ENCODE measurements at places on chromosomes 7 and 10.

DNA sequence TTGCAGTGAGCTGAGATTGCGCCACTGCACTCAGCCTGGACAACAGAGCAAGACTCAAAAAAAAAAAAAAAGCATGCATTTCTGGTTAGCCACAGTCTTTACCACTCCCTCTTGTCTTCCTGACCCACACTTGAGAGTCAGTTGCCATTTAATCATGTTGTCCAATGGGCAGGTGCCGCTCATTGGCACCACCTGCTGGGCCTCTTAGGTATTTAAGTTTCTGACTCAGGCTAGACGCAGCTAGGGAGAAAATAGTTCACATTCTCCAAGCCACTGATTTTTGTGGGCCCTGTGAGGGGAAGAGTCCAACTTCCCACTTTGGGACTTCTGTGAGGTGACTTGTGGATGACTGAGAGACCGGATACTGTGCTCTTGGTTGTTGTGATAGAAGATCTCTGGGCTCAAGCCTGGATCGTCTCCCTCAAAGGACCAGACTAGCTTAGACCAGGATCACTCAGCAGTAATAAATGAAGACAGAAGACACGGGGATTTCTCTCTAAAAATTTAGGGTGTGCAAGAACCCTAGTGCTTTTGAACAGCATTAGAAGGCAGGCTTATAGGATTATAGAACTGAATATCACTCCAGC is 26.8 kb upstream of the SORCS3 start:
- DNase-seq, result no peak

DNA sequence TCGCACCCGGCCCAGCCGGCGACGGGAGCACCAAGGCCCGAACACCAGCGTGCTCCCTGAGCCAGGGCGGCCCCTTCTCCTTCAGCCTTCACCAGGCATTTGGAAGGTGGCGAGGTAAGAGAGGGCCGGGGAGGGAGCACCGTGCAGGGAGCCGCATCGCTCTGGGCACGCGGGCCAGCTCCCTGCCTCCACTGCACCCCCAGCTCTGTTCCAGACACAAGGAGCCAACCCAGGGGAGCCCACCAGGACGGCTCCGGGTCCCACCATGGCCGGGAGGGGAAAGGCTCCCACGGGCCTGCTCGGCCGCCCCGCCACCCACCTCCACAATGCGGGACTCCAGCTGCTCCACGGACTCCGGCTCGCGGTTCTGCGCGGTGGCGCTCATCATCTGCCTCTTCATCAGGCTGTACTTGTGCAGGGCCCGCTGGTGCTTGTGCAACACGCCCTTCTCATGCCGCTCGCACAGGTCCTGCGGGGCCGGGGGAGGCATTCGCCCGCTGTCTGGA is 15.1 kb downstream of the NUDT1 start:
- no peak for DNase-seq

- no peak for DNase-seq
These were observed 8.1 kb downstream of the ARHGAP12 start for GRCh38 chr10:31920538-31920937.

DNA sequence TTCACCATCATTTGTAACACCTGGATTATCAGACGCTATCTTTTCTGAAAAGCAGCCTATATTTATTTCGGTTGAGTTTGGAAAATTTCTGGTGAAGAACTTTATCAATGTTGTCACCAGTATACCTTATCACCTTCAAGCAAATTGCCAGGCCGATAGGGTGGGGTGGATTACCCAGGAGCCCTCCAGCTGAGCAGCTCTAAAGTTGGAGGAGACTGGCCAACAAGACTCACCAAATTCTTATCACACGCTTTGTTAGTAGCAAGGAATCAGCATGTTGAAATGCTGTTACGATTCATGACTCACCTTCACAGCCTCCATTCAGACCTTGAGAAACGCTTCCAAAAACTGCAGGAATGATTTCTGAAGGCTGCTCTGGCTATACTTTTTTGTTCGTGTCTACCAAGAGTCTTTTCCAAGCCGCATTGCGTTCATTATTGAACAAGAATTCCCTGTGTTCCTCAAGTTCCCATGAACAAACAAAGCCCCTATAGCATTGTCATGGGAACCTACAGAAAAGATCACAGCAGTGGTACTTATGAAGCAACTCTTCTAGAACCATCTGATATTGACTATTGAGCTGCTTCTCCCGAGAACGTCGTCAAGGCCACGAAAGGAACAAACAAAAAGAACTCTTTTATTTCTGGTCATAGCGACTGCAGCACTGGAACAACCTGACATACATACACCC is 291.4 kb downstream of the SFMBT2 start:
- DNase-seq, result no peak

DNA sequence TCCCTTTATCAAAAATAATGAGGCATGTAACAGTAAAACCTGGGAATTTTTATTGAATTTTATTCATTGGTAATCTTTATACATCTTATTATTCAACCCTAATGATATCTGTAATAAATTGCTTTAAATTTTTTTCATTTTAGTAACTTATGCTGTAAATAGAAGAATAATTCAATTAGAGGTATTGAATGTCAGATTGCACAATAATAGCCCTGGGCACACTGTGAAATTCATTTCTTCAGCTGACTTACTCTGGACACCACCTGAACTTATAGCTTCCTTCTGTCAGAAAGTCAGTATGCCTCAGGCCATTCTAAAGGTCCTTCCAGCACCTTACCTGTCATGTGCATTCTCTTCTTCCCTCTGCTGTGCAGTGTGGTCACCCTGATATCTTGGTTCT is 59.2 kb downstream of the ADAM22 start:
- DNase-seq, result no peak

Measured in globus pallidus (tissue), 1 donor.